ENCODE measurements at places on chromosomes 1 and 21. TPM values are rescaled to one million over a fixed set of nuclear protein-coding genes. Genes with fewer than 3 reads are reported as not detected.

DNA sequence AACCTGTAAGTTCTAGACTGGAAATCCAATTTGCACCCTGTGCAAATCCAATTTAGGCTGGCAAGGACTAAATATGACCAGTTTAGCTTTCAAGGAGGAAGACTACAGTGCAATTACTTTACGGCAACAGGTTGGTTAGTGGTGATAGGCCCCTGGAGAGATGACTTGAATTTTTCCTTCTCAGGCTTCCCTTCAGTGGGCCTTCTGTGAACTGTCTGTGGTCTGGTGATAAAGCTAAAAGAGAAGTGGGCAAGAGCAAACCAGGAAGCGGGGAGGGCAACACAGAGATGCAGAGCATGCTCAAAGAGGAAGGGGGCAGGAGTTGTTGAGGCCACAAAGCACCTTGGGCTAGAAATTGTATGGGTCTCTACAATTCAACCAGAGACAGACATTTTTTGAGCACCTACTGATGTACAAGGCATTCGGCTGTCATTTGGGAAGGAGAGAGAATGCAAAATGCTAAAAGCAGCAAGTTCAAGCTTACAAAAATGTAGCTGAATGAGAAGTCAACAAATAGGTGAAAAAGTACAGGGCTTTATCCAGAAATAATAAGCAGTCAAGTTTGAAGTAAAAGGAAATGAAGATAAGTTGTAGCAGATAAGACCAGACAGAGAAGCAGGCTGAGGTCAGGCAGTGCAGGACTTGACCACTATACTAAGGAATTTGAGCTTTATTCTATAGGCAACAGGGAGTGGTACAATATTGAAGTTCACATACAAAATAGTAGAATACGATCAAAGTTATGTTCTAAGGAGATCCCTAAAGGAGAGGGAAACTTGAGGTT, 23.9 kb downstream of the INPP5B start:
- DNase-seq: no peak

- no peak for DNase-seq
These were observed 68.6 kb downstream of the SPAG17 start for GRCh38 chr1:118116401-118116800.

DNA sequence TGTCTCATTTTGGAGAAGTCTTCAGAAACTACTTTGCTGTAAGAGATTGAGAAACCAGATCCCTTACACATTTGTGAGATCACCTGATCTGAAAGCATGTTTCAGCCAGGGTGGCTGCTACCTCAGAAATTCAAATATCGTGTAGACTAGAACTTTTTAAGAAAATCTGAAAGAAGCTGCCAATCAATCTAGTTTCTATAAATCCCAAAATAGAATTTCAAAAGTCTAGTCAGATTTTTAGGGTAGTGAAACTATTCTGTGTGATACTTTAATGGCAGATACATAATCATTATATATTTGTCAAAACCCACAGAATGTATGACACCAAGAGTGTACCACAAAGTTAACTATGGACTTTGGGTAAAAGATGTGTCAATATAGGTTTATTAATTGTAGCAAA, 79.9 kb upstream of the PLPPR5 start:
- DNase-seq: no peak

- no peak for DNase-seq
These were observed 22.1 kb downstream of the ECHDC2 start for GRCh38 chr1:52899445-52899894.

- no peak for DNase-seq
These were observed 19.8 kb downstream of the SERINC2 start for GRCh38 chr1:31432592-31433395.

GRCh38 chr1:105087506-105087905, 1337.8 kb downstream of the AMY1C start:
- DNase-seq: no peak

GRCh38 chr1:209657918-209658317, 5.7 kb upstream of the LAMB3 start:
- no peak for DNase-seq

GRCh38 chr1:78176448-78176847, 130.7 kb downstream of the GIPC2 start:
- no peak for DNase-seq

- no peak for DNase-seq
These were observed 108.0 kb upstream of the KCTD3 start for GRCh38 chr1:215459136-215459535.

DNA sequence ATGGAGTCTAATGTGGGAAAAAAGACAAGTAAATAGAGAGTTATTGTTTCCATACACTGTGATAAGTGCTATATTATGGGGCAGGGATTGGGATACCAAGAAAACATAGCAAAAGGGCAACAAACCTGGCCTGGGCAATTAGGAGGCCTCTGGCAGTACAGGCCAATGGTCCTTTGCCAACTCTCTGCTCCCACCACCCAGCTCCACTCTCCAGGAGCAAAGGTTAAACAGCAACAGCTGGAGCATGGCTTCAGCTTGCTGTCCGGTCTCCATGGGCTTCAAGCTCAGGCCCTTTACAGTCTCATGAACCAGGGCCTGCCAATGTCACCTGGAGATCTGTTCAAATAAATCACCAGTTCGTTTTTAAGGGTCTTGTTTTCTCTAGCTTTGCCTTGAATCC, 37.2 kb upstream of the ARHGAP29 start:
- DNase-seq: no peak

- DNase-seq: no peak
These were observed 1.8 kb upstream of the CKS1B start for GRCh38 chr1:154972517-154973343.

GRCh38 chr21:31564439-31564838, 95.1 kb upstream of the SOD1 start:
- DNase-seq: no peak

DNA sequence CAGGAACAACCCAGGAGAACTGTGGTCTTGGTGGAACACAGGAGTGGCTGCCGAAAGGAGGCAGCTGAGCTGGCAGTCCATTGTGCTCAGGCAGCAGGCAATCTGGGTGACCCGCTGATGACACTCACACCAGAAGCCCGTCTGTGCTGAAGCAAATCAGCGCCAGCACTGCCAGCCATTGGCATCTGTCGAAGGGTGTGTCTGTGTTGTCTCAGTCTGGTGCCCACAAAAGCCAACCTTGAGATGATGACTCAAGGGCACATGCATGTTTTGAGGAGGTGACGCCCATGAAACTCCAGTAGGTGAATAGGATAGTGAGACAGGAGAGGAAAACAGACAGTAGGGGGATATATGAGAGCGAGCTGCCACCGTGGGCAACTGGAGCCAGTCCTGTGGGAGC, 167.3 kb downstream of the KAZN start:
- no peak for DNase-seq

DNA sequence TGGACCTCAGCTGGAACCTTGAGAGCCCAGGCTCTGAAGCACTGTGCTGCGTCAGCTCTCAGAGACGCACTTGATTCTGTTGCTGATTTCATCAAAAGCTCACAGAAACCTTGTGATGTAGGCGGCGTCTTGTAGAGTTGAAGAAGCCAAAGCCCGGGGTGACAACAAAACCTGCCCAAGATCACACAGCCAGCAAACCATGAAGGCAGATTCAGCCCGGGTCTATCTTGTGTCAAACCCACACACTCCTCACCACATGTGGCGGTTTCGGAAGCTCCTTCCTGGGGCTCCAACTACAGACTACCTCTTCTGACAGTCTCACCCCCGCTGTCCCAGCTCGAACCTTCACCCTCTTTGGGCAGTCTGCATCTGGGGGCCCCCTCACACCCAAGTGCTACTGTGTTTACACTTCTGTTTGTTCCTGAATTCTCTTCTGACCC, 50.4 kb downstream of the TENT5C start:
- peak; percentile 83 for DNase-seq

- no peak for DNase-seq
These were observed 3.1 kb upstream of the NID1 start for GRCh38 chr1:236067854-236068454.

DNA sequence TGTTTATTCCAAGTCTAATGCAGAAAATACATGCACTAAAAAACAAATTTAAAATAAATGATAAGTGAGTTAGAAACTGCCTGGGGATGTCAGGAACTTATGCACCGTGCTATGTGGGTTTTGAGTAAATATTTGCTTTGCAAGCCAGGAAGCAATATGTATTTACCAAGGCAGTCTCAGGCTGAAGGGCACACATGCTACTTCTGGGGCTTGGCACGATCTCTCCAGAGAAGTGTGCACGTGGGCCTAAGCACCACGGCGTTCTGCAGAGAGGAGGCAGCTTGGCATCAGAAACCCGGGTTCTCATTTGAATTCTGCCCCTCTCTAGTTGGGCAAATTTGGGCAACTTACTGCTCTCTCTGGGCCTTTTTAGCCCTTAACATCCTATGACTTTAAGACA, 72.6 kb upstream of the ROR1 start:
- DNase-seq: no peak

- DNase-seq: no peak
These were observed 57.3 kb upstream of the CSF3R start for GRCh38 chr1:36540056-36540455.

DNA sequence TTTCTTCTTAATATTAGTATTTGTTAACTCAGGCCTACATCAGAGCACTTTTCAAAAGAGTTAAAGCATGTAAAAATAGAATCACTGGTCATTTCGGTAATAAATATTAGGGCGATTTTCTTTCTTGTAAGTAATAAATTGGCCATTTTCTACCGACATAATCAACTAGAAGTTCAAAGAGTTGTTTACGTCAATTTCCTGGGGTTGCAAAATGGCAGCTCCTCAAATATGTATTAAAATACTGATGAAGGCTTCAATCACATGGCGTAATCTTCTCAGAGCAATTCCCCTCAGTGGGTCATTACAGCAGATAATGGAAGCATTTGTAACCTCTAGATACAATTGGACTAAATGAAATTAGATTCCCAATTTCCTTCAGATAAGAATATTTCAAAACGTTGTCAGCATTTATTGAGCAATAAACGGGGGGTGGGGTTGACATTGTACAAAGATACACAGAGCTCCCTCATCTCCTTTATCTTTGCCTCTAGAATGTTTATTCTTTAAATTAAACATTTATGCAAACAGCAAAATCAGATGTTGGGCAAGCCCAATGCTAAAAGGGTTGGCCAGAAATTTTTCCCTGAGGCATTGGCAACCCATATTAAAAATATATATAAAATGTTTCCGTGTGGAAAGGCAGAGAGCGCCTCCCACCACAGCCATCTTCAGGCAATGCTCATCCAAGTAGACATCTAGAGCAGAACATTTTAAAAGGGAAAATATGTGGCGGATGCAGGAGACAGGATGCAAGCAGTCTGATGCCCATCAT, 240.6 kb downstream of the NCAM2 start:
- DNase-seq: no peak

DNA sequence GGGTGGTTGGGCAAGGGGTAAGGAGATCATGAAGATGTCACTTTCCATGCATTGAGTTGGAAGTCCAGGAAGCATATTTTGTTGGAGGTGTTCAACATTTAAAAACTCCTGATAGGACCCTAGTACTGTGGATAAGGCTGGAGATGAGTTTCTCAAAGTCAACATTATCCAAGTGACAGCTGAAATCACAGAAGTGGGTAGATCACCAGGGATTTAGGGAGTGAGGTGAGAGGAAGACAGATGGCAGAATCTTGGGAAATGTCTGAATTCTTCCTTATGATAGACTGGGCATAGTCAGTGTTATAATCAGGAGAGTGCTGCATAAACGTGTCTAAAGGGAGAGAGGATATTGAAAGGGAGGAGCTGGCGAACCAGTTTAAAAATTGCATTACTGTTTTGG, 5.3 kb upstream of the RASAL2 start:
- DNase-seq: no peak

DNA sequence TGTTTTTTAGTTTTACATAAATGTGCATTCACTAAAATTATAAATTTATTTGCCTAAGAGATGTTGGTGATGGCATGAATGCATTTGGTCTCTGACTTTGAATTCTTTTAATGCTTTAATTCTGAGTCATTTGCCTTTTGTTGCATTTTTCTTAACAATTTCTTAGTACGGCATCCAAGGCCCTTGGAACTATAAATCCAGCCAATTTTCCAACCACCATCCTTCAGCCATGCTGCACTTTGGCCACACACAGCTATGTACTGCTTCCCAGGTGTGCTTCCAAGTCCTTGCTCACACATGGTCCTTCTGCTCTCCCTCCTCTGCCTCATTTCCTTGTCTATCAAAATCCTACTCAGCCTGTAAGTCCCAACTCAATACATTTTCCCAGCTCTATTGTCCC, 161.0 kb downstream of the DHRS3 start:
- no peak for DNase-seq

GRCh38 chr1:155012776-155013602, 10.4 kb downstream of the ZBTB7B start:
- no peak for DNase-seq

DNA sequence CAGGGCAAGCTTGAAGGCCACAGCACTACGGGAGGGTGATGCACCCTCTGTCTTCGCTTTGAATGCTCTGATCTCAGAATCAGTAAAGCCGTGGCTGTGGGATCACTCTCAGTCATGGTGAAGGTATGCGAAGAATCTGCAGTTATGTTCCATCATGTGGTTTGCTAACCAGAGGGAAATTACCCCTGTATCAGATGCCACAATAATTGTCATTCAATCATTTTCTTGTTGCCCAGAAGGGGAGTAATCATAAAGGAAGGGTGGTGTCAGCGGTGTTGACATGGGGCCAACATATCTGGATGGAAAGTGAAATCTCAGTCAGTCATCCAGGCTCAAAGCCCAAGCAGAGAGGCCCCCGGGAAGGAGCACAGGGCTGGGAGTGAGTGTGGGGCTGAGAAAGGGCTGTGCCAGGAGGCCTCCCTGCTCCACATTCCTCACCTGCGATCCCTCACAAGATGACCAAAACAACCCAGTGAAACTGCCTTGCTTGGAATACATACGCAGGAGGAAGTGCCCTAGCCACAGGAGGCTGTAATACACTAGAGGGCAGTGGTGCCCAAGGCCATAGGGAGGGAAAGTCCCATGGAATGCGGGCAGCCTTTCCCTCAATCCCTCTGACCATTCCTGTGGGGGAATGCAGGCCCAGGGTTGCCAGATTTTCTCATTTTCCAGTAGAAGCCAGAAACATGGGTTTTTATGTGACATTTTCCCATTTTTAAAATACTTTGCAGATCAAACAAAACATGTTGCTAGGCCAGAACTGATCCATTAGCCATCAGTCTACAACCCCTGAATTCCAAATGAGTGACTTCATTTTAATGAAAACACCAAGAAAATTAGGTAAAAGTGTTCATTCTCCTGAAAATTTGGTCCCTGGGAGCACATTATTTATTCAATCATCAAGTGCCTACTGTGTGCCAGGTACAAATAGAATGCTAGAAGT, 95.7 kb upstream of the VANGL1 start:
- no peak for DNase-seq

- peak; percentile 78 for DNase-seq
These were observed at the start of gene ZYG11A for GRCh38 chr1:52842643-52843310. ZYG11A (plus strand) TSS chr1:52842760; CDS start chr1:52842884, 124 bp downstream.

DNA sequence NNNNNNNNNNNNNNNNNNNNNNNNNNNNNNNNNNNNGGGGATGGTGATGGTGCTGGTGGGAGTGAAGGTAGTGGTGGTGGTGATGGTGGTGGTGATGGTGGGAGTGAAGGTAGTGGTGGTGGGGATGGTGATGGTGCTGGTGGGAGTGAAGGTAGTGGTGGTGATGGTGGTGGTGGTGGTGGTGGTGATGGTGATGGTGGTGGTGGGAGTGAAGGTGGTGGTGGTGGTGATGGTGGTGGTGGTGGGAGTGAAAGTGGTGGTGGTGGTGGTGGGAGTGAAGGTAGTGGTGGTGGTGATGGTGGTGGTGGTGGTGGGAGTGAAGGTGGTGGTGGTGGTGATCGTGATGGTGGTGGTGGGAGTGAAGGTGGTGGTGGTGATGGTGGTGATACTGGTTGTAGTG, 93.6 kb downstream of the CRYAA start:
- DNase-seq: no peak

The ANGPTL3 gene
- not detected for total RNA-seq

The EVA1C gene
- total RNA-seq: 8.4 TPM

The GLIS1 gene
- not detected for total RNA-seq

The IL24 gene
- 3.1 TPM for total RNA-seq

The KDF1 gene
- total RNA-seq: not detected

The EPHA10 gene
- 0.21 TPM for total RNA-seq

The NUP210L gene
- total RNA-seq: 0.07 TPM

The TSPEAR gene
- not detected for total RNA-seq

All from activated T-helper 2 cell treated with anti-CD3 and anti-CD28 coated beads, Interferon-gamma antibody, Interleukin-2, Interleukin-4, amounts not matched to agents 10 μg/mL and 5 μg/mL and 100 μg/mL, durations not matched to agents 14 hours and 24 hours and 36 hours (primary cell).